ENCODE measurements at places on chromosomes 6 and 20. TPM values are rescaled to one million over a fixed set of nuclear protein-coding genes. Genes with fewer than 3 reads are reported as not detected.

Gene ID4
- 3.7 TPM for total RNA-seq

Gene MEI4
- 0.42 TPM for total RNA-seq

Gene RAB5IF
- total RNA-seq = 83.5 TPM

DNA sequence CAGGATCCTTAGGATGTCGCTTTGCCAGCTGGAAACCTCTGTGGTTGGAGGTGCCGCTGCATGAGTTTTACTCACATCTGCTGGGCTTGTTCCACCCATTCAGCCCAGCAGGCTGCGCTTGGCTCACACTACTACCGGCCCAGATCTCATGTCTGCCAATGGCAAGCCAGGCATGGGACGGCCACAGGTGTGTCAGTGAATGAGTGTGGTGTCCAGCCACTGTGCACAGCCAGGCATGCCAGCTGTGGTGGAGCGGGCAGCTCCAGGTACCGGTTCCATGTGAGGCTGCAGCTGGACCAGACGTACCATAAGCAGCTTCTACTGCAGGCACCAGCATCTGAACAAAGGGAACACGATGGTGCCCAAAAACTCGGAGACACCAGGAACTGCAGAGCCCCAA is 33.1 kb upstream of the ASF1A start:
- DNase-seq = no peak

DNA sequence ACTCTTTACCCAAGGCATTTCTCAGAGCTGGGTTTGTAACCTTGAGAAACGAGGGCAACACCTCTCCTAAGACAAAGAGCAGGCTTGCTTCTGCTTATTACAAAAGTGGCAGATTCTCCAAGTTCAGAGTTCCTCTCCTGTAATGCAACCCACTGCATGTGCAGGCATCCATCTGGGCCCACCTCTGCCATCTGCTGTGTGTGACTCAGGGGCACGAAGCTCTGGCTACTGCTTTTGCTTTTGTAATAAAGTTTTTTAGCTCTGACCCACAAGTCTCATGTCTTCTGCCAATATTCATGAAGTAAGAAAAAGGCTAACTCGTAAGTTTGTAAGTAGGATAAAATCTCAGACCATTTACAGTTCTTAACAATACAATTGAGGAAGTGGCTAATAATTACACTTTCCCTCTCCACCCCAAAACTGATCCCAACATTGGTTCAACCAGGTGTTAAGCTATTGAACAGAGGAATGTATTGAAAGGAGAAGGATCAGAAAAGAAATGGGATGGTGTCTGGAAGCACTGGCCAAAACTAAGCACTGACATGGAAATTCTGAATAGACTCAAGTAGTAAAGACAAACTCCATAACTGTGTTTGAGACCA is 51.7 kb upstream of the SMLR1 start:
- DNase-seq = no peak

DNA sequence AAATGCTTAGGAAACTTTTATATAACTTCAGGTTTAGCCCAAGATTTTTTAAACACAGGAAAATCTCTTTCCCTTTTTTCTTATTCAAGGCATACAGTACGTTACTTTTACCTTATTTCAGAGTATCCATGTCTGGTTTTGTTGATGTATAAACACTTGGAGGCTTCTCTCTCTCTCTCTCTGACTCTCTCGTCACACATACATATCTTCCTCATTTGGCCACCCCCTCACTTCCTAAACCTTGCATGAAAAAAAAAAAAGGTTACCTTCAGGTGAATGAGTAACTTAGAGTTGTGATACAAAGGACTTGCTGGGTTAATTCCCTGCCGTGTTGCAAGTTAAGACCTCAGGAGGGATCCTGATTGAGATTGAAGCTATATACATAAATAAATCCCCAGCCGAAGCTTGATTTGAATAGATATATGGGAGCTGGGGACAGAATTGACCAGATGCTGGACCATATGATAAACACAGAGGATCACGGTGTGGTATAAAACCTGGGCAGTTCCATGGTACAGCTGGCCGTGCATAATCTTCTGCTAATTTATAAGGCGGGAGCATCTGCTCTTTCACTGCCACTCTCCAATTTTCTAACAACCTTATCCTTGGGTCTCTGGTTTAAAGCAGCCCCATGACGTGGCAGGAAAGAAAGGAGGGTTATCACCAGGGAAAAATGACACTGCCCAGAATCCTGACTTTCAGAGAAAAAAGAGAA is 55.1 kb upstream of the IL20RA start:
- no peak for DNase-seq

DNA sequence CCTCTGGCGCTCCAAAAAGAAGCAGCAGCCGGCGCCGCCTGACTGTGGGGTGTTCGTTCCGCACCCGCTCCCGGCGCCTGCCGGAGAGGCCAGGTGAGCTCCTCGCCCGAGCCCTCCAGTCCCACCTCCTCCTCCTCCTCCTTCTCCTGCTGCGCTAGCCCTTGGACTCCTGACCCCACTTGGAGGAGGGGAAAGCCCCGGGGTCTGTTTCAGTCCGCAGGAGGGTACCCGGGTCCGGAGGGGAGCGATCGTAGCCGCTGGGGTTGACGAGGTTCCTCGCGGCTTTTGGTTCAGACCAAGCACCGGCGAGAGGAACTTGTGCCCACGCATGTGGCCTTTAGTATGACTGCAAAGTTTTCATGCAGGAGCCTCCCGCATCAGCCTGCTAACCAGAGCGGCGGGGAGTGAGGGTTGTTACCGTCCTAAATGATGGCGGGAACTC is 493 bp downstream of the CRYBG1 start:
- DNase-seq = no peak

All from liver (tissue), 10 donors.